Activated T-cell treated with anti-CD3 and anti-CD28 coated beads, Interleukin-2, amount 50 U/mL, for 48 hours (primary cell): ENCODE measurements at places on chromosomes 1 and 21.

DNA sequence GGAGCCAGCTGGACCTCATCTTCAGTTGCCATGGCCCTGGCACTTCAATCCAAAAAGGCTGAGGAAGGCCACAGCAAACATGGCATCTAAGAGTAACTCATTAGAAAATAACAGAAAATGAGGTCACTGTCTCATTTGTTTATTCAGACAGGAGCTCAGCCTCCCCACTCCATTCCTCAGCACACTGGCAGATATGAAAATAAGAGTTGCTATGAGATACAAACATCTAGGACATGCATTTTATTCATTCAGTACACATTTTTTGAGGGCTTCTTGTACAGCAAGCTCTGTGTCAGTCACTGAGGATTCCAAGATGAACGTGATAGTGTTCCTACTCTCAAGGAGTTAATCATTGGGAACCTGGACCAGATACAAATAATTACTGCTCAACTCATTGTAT lies 32.7 kb upstream of the TMEM125 start:
- DNase-seq: no peak

DNA sequence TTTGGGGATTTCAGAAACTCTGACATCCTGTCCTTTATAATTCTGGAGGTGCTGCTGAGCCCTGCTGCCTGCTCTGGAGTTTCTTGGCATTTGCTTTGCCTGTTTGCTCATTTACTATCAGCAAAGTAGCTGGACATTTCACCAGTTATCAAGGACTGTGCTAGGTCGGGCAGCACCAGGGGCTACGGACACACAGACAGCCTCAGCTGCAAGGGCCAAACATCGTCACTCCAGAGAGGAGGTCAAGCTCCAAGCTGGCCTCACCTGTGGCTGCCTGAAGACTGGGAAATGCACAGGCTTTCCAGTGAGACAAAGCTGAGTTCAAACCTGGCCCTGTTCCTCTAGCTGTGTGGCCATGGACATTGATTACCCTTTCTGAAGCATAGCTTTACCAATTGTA lies 143.7 kb downstream of the LRIG2 start:
- DNase-seq: no peak

GRCh38 chr1:166869318-166870099 lies 6.6 kb downstream of the TADA1 start:
- DNase-seq: no peak

GRCh38 chr21:38438462-38438893 lies 59.8 kb downstream of the ERG start:
- no peak for DNase-seq

- DNase-seq: no peak
These were observed 133.0 kb upstream of the SAMSN1 start for GRCh38 chr21:14678973-14679574.

DNA sequence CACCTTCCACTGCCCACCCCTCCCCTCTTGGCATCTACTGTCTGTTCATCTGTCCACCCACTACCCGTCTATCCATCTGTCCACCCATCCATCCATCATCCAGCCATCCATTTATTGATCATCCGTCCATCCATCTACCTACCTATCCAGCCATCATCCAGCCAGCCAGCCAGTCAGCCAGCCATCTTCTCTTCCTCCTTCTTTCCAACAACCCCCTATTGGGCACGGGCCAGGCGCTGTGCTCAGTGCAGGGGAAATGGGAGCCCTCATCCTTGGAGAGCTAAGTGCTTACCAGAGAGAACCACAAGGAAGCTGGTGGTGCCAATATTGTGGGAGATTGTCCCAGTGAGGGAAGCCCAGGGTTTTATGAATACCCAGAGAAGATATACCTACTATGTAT lies 51.7 kb upstream of the TMEM51 start:
- no peak for DNase-seq
